CMK (cell line): ENCODE measurements at places on chromosomes 16 and 17.

- DNase-seq = no peak
Measured at GRCh38 chr16:2467528-2468232, 3.4 kb upstream of the NTN3 start.

- no peak for DNase-seq
Measured at GRCh38 chr17:33079201-33079600, 87.6 kb downstream of the SPACA3 start.

- no peak for DNase-seq
Measured at GRCh38 chr17:27563532-27563931, 67.5 kb upstream of the LGALS9 start.

DNA sequence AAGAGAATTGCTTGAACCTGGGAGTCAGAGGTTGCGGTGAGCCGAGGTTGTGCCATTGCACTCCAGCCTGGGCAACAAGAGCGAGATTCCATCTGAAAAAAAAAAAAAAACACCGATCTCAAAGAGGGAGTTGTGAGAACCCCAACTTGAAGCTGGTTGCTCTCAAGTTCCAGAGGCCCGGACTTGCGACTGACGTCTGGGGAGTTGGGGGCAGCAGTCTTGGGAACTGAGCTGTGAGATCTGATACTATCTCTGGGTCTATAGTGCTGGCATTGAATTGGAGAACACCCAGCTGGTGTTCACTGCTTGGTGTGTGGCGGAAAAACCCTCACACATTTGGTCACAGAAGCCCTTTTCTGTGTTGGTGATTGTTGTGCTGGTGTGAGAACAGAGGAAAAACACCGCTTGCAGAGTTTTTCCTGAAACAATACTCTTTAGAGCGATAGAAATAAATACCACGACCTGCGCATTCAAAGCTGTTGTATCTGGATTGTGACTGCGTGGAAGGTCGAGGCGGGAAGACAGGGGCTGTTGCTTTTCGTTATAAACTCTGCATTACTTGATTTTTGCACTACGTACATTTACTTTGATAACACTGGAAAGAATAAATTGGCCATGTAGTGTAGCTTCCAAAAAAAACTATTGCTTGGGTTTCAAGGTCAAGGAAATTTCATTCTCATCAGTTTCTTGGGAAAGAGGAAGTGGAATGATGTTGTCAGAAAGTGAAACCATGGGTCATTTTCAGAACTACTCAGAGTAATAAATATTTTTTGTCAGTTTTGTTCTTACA lies 8.8 kb downstream of the SCIMP start:
- no peak for DNase-seq

GRCh38 chr16:27374804-27375425 lies 27.1 kb upstream of the IL21R start:
- peak; percentile 95 for DNase-seq

- DNase-seq = no peak
Measured at GRCh38 chr17:28918295-28918694, 15.4 kb upstream of the DHRS13 start.
